ENCODE measurements at places on chromosomes 2 and 18.

- DNase-seq: no peak
Measured at GRCh38 chr18:27301615-27302378, 116.7 kb upstream of the CHST9 start.

DNA sequence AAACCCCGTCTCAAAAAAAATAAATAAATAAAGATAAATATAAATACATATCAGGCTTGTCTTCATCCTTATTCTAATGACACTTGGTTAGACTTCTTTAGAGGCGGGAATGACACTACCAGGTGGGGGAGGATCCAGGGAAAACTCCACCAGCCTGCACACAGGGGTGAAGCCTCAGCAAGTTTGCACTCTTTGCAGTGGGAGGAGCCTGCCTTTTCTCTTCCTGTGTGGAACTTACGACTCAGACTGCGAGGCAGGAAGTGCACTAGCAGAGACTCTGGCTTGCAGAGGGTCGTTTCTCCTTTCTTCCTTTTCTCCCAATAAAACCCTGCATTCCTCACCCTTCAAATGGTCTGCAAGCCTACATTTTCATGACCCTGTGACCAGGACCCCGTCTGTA lies 153.6 kb upstream of the CBLN2 start:
- no peak for DNase-seq

DNA sequence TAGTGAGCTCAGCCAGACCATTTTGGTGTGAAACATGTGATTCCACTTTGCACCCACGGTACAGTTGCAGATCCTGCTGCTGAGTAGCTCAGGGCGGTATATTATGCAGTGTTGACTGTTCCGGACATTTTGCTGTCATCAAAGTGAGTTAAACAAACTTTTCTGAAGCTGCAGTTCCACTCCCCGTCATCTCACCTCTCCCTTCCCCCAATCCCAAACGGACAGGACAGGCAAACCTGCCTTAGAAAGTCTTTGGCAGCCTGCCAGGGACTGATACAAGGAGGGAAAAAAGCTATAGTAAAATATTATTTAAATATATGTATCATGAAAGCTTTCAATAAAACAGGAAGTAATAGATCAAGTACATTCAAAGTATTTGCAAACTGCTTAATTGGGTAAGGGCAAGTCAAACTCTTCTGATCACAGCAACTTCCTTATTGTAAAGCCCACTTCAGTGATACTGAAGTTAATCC lies 35.5 kb upstream of the SP5 start:
- no peak for DNase-seq

GRCh38 chr2:201777869-201778268 lies 2.9 kb downstream of the ALS2 start:
- DNase-seq: no peak

- DNase-seq: no peak
Measured at GRCh38 chr2:178279142-178279541, 84.8 kb downstream of the OSBPL6 start.

DNA sequence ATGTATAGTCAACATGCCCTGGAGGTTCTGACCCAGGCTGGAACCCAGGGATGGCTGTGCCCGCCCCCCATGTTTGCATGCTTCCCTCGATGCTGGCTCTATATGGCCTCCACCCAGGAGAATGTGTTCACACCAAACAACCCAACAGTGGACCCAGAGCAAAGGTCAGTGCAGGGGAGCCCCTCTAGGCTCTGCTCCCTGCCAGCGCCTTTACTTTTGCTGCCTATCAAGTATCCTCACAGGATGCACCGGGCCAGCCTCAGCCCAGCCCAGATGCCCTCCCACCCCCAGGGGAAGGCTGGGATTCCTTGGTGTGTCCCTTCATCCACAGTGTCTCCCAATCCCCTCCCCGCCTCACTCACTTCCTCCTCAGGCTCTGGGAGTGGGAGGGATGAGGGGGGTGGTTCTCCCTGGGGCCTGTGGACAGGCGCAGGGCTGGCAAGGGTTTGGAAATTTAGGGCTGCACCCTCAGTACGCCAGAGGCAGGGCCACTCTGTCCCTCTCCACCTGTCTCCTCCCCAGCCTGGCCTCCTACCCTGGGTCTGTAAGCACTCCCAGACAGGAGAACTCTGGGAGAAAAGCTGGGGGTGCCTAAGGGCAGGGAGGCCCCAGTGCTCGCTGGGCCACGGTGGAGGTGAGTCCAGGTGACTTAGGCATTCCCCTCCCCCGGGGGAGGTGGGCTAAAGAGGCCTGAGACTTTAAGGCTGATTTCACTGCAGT lies 2.3 kb downstream of the ATP6V1B1 start:
- no peak for DNase-seq

GRCh38 chr2:219408204-219408603 lies 10.0 kb upstream of the DES start:
- DNase-seq: no peak

- DNase-seq: no peak
Measured at GRCh38 chr2:52933878-52934277, 833.7 kb upstream of the CHAC2 start.

Data from activated CD4-positive, alpha-beta T cell treated with anti-CD3 and anti-CD28 coated beads for 36 hours (primary cell).